ENCODE measurements at places on chromosomes 1 and 21.

GRCh38 chr1:22922640-22923039 lies 50.0 kb downstream of the LACTBL1 start:
- DNase-seq = no peak

DNA sequence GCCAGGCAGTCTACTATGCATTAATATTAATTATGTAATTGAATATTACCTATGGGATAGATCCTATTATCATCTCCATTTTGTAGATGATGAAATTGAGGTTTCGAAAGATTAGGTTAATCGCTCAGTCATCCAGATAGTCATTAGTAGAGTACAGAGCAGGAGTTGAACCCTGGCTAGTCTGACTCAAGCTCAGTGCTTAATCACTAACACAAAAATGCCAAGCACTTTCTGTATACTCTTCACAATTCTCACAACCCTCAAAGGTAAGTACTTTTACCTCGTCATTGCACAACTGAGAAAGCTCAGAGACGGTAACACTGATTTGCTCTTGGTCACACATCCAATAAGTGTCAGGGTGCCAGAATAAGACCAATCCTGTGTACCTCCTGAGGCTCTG lies 280.2 kb upstream of the PLXNA2 start:
- no peak for DNase-seq

DNA sequence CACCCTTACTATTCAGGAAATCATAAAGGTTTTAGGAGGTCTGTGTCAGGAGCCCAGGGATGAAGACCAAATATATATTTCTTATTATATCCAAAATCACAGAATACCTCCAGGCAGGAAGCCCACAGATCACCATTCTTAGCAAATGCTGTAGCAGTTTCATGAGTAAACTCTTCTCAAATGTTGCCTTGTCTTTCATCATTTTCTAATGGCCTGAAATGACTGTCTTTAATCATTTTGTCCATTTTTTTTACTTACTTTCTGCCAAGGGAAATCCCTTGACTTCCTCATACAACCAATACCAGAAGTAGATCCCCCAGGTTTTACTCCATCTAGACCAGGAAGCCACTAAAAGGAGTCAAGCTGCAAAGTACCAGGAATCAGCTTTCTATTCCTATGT lies 32.4 kb downstream of the PSMG1 start:
- no peak for DNase-seq

- DNase-seq = no peak
Observed at GRCh38 chr1:228999446-229000170, 264.3 kb downstream of the RHOU start.

GRCh38 chr1:147756341-147756740 lies 4.1 kb downstream of the GJA5 start:
- DNase-seq = no peak

DNA sequence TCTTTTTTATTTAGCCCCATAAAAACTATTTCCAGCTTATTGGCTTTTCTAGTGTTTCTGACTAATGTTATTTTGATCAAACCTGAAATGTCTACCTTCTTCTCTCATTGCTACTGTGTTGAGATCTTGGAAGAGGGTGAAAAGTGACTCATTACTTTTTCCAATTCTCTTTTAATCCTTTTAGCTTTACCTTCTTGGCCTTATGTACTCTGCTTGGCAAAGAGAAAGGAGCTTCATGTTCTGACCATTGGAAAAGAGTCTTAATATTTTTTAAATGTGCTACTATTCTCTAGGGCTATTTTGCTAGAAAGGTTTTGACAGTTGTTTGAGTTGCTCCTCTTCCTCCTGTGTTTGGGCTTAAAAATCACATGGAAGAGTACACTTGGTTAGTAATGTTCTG lies 97.8 kb upstream of the CHODL start:
- DNase-seq = no peak

- peak; percentile 41 for DNase-seq
Observed at GRCh38 chr1:32199717-32200072, 700 bp upstream of the CCDC28B start.

DNA sequence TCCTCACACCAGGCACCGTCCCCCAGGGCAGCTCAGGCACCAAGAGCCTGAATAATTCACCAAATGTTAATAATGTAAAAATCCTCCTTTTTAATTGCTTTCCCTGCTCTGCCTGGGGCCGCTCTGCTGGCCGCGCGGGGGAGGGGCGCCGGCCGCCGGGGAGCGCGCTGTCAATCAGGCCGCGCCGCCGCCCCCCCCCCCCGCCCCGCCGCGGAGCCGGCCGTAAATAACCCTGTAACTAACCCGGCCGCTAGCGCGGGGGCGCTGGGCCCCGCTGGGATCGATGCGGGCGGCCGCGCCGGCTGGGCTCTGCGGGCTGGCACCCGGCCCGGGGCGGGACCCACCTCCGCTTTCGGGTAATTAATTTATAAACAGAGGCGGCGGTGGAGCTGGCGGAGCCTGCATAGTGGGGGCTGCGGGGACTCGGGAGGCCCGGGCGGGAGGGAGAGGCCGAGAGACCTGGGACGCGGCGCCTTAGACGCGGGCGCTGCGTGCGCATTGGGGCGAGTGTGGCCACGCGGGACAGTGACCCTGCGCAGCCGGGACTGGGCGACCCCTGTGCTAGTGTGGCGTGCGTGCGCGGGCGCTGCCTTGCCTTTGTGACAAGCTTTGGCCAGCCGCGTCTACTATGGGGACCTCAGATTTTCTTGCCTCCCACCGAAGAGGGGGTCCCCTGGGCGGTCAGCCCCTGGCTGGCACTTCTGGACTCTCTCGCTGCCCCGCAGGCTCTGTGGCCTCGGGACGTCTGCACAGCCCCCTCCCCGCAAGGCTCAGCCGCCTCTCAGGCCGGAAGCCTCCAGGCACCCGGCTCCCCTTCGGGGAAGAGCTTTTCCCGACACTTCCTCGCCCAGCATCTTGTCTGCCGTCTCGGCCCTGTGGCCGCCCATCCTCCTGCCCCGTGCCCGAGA lies 16.6 kb downstream of the SAMD11 start:
- DNase-seq = peak; percentile 31

DNA sequence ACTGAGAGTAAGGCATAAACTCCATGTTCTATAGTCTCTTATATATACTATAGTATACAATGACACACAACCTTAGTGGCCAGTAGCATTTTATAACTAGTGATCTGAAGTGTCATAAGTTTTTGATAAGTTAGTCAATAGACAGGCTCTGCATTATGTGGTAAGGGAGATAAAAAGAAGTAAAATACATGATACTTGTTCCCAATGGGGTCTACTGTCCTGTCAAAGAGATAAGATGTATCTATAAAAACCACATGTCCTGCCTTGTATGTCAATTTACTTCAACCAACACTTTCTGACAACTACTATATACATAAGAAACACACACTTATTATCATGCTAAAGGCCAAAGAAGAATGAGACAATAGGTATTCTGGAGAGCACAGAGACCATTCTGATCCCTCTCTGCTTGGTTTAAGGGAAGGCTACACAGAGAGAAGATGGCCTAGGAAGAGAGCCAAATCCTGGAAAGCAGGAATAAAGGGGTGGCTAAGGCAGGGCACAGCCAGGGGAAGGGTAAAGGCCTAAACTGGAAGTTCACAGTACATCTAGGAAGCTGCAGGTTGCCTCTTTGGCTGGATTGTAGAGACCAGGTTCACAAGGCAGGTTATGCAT lies 91.4 kb downstream of the LYST start:
- no peak for DNase-seq

GRCh38 chr1:218371927-218372672 lies 27.0 kb downstream of the TGFB2 start:
- peak; percentile 87 for DNase-seq

DNA sequence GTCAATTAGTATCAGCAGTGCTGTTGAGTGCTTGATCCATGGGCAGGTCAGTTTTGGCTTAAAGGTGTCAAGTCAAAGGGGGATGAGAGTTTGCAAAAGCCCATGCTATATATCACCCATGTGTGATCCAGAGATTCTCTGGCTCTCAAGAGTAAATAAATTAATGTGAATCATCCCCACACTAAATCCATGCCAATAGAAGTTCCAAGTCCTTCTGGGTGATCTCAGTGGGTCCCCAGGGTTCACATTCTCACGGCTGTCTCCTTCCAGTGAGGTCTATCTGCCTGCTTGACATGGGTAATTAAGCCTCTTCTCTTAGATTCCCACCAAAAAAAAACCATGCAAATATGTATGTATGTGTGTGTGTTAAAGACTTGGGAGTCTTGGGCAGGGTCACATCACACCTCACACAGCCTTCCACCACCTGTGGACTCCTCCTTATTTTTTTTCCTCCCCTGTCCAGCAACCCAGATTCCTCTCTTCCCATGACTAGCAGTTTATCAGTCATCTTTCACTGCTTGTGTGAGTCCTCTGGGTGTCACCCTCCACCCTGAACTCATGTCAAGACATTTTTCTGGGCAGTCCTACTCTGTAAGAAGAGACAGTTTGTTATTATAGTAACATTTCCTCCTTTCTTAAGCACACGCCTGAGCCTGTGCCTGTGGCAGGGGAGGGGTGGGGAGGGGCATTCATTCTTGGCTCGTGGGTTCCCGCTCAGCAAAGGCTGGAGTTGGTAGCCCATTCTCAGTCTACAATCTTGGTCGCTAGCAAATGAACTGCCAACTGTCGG lies 14.3 kb upstream of the S100A11 start:
- DNase-seq = no peak

- DNase-seq = no peak
Observed at GRCh38 chr1:70993798-70994197, 53.8 kb downstream of the PTGER3 start.

- DNase-seq = no peak
Observed at GRCh38 chr1:176101951-176102642, 105.0 kb downstream of the COP1 start.

GRCh38 chr1:173406783-173407230 lies 70.3 kb upstream of the PRDX6 start:
- no peak for DNase-seq

DNA sequence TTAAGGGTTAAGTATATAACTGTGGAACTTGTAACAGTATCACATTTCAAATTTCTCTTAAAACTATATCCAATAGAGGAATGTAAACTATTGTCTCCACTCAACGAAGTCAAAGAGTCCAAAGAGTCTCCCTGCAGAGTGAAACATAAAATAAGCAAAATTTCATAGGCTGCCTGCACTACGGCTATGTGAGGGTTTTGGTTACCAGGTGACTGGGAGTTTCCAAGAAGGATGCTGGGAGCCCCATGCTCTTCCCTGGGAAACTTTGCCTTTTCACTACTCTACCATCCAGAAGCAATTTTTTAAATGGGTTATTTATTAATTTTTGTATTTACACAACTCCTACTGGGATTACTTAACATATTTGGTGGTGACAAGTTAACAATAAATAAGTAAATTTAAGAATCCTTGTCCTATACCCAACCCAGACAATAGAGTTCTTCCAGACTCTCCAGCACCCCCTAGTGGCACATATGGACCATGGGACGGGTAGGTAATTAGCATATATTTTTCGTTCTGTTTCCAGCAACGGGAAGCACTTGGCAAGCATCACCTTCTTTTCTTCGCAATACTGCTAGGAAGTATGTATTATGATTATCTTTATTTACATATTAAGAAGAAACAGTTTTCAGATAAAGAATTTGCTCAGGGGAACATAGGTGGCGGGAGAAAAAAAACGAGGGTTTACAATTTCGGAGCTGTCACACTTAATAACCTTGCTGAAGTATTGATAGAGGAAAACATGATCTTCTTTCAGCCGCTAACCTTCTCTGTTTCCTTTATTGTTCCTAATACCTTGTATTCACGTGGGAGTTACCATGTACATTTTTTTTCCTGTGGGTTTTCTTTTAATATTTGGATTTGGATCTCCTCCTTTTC lies 3.5 kb downstream of the FMO2 start:
- DNase-seq = peak; percentile 31

- no peak for DNase-seq
Observed at GRCh38 chr1:31689379-31689778, 14.4 kb downstream of the COL16A1 start.

- no peak for DNase-seq
Observed at GRCh38 chr21:30248844-30249243, 32.9 kb upstream of the CLDN8 start.

DNA sequence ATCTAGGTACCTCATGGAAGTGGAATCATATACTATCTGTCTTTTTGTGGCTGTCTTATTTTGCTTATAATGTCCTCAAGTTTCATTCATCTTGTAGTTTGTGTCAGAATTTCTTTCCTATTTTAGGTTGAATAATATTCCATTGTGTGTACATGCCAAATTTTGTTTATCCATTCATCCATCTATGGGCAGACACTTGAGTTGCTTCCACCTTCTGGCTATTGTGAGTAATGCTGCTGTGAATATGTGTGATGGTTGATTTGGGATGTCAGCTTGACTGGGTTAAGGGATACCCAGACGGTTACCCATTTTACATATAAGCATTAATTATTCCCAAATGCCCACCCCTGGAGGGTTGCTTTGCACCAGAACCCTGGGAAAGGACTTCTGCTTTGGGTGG lies 477.5 kb downstream of the PTPRU start:
- DNase-seq = no peak

DNA sequence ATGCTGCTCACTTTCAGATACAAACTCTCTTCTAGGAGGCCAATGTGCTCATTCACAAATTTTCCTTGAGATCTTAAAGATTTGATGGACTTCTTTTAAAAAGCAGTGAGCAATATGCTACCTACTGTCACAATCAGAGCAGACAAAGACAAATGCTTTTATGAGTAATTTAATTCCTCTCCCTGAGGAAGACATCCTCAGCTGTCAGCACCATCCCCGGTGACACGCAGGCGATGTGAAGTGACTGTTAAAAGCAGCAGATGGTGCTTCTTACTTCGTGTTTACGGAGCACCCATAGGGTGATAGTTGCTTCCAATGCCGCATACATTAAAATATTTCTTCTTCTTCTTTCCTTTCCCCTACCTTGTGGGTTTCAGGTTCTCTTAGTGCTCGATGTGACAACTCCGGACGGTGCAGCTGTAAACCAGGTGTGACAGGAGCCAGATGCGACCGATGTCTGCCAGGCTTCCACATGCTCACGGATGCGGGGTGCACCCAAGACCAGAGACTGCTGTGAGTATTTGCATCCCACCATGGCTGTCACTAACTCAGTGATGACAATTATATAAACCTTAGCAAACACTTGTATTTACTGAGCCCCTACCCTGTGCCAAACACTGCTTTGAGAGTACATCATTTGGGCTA lies 29.1 kb downstream of the LAMC2 start:
- no peak for DNase-seq

DNA sequence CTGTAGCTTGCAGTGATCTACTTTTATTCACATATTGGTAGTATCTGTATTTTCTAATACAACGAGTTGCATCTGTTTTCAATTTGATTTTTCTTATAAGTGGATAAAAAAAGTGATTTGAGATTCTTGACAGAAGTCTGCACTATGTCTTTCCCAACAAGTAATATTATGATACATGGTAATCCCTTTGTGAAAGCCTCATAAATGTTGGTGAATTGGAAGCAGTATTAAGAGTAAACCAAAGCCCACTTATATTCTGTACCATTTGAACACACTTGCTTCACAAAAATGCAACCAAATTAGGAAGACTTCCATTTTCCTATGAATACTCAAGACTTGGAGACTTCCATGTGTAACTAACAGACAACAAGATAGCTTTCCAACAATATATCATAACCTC lies 172.0 kb downstream of the HMCN1 start:
- DNase-seq = no peak

DNA sequence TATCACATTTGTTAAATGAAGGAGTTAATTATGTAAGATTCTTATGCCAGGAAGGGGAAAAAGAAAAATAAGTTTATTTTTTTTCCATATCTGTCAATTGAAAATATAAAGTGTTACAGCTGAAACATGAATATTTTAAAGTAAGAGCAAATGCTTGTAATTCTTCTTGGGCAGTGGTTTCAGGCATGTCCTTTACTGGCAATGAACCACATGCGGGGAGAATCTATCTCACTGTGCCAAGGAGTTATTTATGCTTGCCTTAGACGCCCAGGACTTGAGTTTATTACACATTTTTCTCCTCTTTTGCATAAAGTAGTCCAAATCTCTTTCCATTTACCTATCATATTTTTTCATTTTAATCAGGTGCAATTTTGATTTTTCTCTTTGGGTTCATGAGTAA lies 207.8 kb upstream of the NRIP1 start:
- DNase-seq = no peak
